ENCODE measurements at places on chromosomes 5 and 9. TPM values are rescaled to one million over a fixed set of nuclear protein-coding genes. Genes with fewer than 3 reads are reported as not detected.
A peak's percentile ranks its signal among the peaks of the same experiment; 100 is the strongest.

- DNase-seq, result no peak
- H3K27ac ChIP-seq, result no peak overlapping the region
- H3K4me3 ChIP-seq, result no peak overlapping the region
- H3K4me1 ChIP-seq, result no peaks in the 10 kb centered on the region
These were observed 8.4 kb upstream of the ZNF474 start for GRCh38 chr5:122120957-122121356.

DNA sequence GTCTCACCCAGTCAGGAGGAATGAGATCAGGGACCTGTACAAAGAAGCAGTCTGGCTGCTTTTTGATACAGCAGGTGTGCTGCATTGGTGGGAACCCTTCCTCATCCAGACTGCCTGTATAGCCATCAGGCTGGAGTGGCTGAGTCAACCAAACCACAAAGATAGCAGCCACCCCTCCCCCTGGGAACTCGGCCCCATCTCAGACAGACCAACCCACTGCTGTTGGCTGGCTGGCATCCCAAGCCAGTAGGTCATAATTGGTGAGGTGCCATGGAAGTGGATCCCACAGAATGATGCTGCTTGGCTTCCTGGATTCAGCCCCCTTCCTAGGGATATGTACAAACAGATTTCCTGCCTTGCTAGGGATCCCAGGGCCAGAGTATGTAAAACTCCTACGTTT lies 60.9 kb downstream of the YTHDC2 start:
- DNase-seq, result no peak
- H3K36me3 ChIP-seq, result no peaks in the 10 kb centered on the region
- H3K4me1 ChIP-seq, result no peaks in the 10 kb centered on the region
- no peak overlapping the region for H3K27ac ChIP-seq

DNA sequence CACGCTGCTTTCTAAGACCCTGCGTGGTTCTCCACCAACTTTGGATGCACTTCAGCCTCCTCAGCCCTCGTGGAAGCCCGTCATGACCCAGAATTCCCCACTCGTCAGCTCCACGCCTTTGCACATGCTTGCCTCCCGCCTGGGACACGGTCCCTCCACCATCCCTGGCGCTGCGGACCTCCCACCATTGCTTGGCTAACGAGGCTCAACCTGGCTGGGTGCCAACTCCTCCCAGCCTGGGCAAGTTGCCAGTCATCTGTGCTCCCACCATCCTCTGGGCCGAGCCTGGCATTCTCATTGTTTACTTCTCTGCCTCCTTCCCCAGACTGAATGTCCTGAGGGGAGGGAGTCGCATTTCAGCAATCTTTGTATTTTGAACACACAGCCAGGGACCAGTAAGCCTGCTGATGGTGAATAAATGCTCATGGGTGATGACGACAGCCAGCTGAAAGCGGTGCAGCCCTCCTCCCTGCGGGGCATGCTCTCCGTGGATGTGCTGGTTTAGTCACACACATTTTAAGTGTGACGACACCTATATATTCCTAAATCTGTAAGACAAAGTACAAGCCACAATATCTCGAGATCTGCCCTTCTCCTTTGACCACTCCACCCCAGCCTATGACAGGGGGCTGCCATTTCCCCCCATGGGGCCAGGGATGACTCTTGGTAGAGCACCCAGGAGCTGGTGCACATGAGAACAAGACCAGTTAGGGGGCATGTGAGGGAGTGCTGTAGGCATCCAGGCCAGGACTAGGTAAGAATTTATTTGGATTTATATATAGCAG lies 37.6 kb downstream of the ANKRD33B start:
- H3K36me3 ChIP-seq, result no peaks in the 10 kb centered on the region
- H3K27ac ChIP-seq, result no peak overlapping the region
- peak; percentile 76 for DNase-seq
- no peaks in the 10 kb centered on the region for H3K4me1 ChIP-seq
- H3K27me3 ChIP-seq, result no peaks in the 10 kb centered on the region

- H3K36me3 ChIP-seq, result no peaks in the 10 kb centered on the region
- no peak overlapping the region for H3K27ac ChIP-seq
- no peak for DNase-seq
- H3K27me3 ChIP-seq, result no peaks in the 10 kb centered on the region
- no peak overlapping the region for H3K4me3 ChIP-seq
These were observed 60.0 kb downstream of the PRRC1 start for GRCh38 chr5:127577458-127577857.

GRCh38 chr9:72443855-72444254 lies 77.6 kb upstream of the TMC1 start:
- DNase-seq, result no peak
- no peaks in the 10 kb centered on the region for H3K36me3 ChIP-seq
- H3K27ac ChIP-seq, result no peak overlapping the region
- H3K4me1 ChIP-seq, result no peaks in the 10 kb centered on the region

The LCN1 gene
- not detected for total RNA-seq

The SLCO4C1 gene
- total RNA-seq, result 1.4 TPM
